ENCODE measurements at places on chromosomes 16 and 17. TPM values are rescaled to one million over a fixed set of nuclear protein-coding genes. Genes with fewer than 3 reads are reported as not detected.

PRDM7 gene
- not detected for total RNA-seq

RSKR gene
- 4.8 TPM for total RNA-seq

MYH2 gene
- total RNA-seq: not detected

GUCY2D gene
- not detected for total RNA-seq

ABCC6 gene
- total RNA-seq: 1.5 TPM

ACAP1 gene
- 14.9 TPM for total RNA-seq

DNA sequence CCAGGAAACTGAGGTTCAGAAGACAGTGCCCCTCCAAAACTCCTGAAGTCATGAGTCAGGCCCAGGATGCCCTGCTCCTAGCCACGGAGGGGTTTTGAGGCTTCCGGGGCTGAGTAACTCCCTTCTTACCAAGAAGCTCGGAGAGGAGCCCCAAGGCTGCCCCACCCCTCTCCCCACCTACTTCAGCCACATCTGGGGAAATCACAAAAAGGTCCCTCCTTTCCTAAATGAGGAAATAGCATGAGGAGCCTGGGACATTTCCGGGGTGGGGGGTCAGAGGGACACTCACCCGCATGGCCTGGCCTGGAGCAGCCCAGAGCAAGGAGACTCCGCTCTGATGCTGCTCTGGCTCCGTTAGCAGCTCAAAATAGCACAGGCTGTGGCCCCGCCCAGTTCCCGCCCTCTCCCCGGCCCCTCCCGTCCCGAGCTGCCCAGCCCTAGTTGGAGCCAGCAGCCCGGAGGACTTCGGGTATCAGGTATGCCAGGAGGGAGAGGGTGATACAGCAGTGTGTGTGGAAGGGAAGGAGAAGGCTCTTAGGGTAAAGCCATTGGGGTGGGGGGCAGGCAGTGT lies 40.1 kb downstream of the MYO18A start:
- peak; percentile 94 for DNase-seq

- DNase-seq: peak; percentile 20
Observed at GRCh38 chr17:18280249-18280648, 19.8 kb downstream of the MIEF2 start.

DNA sequence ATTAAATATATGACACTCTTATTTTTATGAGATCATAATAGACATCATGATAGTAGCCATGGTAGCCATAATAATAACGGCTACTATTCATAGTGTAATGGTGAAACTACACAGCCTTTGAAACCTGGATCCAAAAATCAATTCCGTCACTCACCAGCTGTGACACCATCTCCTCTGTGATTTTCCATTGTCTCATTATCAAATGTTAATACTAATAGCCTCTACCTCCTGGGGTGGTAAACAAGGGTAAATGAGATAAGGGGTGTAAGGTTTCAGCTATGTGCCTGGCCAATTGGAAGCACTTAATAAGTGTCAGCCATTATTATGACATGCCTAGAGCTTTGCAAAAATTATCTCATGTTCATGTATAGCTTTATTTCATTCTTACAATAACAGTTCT lies 88.6 kb downstream of the CACNG3 start:
- DNase-seq: no peak

- DNase-seq: no peak
Observed at GRCh38 chr16:61831351-61831917, 204.8 kb downstream of the CDH8 start.

DNA sequence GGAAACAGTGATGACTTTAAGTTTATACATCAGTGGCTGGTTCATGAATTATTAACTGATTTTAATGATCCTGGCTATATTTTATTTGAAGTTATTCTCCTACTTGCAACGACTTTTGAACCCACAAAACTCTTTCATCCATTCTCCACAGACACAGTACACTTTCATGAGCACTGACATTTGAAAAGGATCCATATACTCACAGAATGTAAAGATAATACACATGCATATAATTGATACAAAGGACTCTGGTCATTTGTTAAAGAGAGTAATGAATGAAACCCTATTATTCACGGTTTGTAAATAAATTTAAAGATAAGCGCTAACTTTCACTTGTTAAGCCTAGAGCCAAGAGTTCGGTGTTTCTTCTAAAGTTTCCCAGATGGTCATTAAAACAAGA lies 3.3 kb downstream of the TOX3 start:
- no peak for DNase-seq

DNA sequence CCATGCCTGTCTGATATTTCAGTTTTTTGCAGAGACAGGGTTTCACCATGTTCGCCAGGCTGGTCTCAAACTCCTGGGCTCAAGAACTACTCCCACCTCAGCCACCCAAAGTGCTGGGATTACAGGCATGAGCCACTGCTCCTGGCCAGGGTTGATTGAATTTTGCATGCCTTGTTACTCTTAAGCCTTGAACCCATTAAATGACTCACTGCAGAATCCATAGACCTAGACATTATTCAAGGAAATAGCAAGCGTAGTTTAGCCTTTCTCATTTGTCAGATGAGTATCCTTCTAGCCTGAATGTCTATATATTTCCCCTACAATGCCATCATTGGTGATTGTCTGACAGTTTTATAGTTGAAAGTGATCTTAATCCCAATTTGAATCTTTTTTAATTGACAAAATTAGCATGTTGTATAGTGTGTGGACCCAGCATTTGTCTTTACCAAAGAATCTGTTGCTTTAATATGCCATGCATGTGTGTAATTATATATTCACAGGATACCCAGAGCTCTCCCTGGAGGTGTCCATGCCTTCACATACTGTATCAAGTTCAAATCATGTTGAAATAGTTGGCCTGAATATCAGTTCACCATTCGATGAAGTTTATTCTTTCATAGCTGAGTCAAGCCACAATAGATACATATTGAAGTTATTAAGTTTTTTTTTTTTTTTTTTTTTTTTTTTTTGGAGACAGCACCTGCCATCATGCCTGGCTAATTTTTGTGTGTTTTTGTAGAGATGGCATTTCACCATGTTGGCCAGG lies 321.0 kb downstream of the CPPED1 start:
- DNase-seq: no peak

- DNase-seq: no peak
Observed at GRCh38 chr17:64145375-64145750, 15.4 kb upstream of the ERN1 start.

GRCh38 chr17:47004906-47005305 lies 25.9 kb upstream of the RPRML start:
- no peak for DNase-seq

- DNase-seq: no peak
Observed at GRCh38 chr17:76554131-76554530, 14.3 kb downstream of the PRCD start.

DNA sequence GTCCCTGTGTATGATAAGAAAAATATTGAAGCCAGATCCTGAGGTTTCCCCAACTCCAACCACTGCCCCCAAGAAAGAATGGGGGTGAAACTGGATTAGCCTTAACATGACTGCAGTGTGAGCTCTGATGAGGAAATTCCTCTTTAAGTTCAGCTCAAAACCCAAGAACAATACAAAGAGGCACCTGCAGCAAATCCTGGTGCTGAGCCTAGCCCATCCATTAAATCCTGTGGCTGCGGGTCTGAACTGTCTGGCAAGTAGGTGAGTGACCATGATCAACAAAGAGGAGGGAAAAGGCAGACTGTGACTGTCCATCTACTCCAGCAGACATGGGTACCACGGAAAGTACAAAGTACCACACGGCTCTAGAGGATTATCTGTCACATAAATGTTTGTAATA lies 64.2 kb downstream of the CREBBP start:
- DNase-seq: no peak

GRCh38 chr17:58621174-58621573 lies 70.7 kb downstream of the TEX14 start:
- DNase-seq: no peak

DNA sequence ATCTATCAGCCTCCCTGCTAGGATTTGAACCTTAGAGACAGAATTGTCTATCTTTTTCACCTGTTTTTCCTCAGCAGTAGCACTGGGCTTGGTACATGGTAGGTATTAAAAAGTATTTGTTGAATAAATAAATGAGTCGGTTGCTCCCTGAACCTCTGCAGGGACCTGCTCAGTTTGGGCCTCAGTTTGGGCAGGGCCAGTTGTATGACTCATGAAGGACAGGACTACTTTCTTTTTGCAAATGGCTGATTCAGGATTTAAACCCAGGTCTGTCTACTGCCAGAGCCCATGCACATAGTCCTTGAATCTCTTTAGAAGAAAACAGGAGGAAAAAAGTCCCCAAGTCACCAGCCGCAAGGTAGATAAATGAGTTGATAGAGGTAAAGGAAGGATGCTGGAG lies 3.1 kb downstream of the MMP2 start:
- no peak for DNase-seq

GRCh38 chr17:28726627-28727491 lies 826 bp upstream of the TLCD1 start:
- peak; percentile 95 for DNase-seq

GRCh38 chr17:13735444-13735843 lies 133.7 kb upstream of the HS3ST3A1 start:
- no peak for DNase-seq

- no peak for DNase-seq
Observed at GRCh38 chr16:31038993-31039392, 5.6 kb downstream of the STX4 start.

DNA sequence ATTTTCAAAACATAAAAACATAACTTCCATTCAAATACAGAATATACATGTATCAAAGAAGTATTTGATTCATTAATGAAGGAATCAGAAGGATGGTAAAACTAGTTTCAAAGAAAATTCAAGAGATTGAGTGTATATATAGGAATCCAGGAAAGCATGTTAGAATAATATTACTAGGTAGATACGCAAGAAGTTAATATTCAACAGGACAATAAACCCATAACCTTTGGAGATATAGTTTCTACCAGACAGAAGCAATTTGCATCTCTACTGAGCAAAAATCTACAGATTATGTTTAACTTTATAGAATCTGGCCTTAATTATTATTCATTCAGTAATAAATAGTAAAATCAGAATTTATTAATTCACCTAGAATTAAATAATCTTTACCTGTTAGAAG lies 166.8 kb downstream of the CNTNAP4 start:
- DNase-seq: no peak

DNA sequence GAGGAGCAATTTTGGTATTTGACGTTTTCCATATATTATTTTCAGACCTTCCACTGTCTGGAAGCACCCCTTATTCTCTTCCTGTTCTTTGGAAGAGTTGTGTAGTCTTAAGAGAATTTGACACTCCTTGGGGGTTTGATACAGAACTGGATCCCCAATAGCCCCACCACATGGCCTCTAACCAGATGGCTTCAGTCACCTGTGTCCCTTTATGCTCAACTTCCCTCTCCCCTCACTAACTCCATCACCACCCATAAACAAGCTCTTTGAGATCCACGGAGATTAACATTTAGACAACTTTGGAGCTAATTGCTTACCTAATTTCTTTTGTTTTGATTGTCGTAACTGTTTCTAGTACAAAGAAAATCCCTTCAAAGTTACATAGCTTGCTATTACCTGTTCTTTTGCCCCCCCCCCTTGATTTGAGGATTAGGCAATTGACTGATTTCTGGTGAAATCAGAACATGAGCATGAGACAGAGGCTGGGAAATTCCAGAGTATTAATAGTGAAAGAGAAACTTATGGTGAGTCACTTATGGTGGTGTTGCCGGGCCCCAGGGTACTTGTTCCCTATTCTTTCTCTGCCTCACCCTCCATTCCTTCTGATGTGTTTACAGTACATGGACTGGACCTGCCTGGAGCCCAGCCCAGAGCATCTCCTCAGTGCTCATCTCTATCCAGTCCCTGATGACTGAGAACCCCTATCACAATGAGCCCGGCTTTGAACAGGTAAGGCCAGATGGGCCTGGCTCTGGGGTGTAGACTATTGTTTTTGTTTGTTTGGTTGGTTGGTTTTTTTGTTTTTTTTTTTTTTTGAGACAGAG lies 7.5 kb downstream of the UBE2Z start:
- DNase-seq: no peak

DNA sequence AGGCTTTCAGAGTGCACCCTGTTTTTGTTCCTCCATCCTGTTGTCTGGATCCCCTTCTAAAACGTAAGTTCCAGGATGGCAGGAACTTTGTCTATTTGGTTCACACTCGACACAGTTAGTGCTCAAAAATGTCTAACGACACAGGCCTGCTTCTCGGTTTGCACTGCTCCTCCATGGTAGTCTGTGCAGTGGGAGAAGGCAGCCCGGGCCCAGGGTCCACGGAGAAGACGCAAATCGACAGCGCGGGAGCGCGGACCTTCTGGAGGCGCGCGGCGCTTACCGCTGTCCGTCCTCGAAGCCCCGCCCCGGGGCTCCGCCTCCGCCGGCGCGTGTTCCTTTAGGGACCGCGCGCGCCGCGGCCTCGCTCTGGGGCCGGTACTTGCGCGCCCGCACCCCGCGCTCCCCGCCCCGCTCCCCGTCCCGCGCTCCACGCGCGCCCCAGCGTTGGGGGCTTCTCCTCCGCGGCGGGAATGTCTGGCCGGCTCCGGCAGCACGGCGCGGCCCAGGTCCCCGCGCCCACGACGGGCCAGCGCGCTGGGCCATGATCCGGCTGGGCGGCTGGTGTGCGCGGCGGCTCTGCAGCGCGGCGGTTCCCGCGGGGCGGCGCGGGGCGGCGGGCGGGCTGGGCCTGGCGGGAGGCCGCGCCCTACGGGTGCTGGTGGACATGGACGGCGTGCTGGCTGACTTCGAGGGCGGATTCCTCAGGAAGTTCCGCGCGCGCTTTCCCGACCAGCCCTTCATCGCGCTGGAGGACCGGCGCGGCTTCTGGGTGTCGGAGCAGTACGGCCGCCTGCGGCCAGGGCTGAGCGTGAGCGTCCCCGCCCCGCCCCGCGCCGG lies at the start of gene NT5M:
Gene NT5M (plus strand): TSS at position 364 of the 837 bp plus-strand sequence. CDS start 178 bp downstream, at position 542.
- DNase-seq: peak; percentile 90

DNA sequence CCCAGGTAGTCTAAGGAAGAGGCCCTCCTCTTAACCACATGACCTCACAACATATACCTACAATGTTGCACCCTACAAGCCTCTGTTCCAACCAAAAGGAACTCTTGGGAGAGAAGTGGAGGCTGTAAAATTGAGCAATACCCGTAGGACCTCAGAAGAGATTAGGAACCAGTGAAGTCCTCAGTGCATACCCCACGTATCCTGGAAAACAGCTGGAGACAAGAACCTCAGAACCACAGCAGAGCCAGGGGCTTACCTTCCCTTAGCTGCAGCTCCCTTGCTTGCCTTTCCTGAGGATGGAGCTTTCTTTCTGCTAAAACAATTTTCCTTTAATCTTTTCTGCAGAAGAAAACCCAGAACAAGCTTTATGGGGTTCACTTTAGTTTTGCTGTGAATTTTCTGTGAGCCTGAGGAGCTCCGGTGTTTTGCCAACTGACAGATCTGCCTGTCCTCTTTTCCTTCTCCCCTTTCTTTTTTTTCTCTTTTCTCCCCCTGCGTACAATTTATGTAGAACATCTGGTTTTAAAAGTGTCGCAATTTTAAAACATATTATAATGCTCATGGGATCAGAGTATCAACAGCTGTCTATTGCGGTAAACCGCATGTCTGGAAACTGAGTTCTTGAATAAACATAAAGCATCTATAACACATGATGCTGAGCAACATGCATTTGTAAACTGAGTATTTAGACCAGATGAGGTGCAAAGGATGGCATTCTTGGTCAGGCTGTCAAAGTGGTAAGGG lies 226.4 kb upstream of the MAF start:
- no peak for DNase-seq

DNA sequence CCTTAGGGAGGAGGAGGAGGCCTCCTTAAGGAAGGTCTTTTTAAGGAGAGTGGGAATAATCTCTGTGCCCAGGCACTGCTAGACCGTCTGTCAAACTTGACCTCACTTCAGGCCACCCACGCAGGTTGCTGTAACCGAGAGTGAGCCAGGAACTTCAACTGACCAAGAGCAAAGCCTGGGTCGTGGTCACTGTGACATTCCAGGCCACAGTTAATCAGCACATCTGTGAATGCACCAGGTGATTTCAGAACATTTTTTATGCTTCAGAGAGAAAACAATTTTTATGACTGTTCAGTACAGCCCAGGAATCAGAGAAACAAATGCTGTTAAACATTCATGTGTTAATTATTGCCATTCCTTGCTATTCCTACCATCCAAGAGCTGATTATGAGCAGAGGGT lies 226.6 kb upstream of the ASIC2 start:
- DNase-seq: no peak
